ENCODE measurements at places on chromosomes 5 and 9.

- DNase-seq = no peak
Measured at GRCh38 chr9:15837079-15837679, 284.3 kb downstream of the CCDC171 start.

DNA sequence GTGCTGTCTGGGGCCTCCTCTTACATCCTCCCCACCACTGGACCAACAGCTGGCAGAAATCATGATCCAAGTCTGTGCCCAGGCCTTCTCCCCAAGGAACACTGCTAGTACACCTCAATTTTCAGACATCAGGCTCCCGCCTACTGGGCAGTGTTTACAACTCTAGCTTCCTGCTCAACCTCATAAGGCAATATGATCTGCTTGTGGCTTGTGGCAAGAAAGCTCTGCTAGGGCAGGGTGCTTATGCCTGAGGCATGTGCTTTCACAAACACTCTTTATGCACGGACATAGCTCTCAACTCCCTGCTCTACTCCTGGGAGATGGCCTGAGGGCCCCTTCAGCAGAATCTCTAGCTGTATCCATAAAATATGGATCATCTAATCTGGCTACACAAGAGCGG lies 32.5 kb downstream of the SH3TC2 start:
- DNase-seq = no peak

DNA sequence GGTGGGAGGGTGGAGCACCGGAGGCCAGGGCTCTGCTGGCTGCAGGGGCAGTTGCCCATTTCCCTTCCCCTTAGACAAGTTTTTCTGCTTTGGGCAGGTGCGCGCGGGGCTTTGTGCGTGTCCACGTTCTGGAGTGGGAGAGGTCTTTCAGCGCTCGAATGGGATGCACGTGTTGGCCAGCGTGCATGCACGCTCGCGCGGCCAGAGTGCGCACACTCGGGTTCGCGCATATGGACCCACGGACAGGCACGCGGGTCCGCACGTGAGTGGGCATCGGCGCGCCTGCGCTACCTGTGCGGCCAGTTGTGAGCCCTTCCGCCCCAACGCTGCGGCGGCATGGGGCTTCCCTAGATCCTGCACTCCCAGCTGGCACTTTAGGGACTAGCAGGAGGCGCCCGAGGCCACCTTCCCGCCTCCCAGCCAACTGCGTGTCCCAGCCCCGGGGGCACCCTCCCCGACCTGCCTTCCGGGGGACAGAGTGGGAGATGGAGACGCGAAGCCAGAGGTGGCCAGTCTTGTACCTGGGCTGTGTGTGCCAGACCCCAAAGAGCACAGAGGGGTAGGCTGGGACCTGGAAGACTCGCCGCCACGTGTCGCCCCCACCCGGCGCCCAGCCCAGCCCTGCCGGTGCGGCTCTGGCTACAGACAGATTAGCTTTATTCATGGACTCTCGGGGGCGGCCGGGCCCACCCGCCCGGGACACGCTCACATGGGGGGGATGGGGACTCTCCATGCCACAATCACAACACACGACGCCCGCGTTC lies 9.8 kb upstream of the GPRIN1 start:
- DNase-seq = no peak

DNA sequence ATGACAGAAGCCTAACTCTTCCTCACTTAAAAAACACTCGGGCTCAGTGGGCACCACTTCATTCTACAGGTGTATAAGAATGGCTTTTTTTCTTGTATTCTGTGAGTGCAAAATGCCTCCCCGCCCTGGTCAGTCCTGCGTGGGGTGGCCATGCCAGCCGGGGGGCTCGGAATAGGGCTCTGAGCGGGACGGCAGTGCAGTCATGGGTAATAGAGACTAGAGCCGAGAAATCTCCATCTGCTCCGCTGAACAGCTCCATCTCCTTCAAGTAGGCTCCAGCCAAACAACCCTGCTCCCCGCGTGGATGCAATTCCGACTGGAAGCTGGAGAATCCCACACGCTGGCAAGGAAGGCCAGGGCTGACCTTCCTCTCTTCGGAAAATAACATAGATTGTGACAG lies 317.0 kb upstream of the IRX4 start:
- no peak for DNase-seq

GRCh38 chr9:73548201-73548600 lies 396.5 kb downstream of the ANXA1 start:
- no peak for DNase-seq

- no peak for DNase-seq
Measured at GRCh38 chr9:137423514-137424291, 510 bp downstream of the NOXA1 start.

DNA sequence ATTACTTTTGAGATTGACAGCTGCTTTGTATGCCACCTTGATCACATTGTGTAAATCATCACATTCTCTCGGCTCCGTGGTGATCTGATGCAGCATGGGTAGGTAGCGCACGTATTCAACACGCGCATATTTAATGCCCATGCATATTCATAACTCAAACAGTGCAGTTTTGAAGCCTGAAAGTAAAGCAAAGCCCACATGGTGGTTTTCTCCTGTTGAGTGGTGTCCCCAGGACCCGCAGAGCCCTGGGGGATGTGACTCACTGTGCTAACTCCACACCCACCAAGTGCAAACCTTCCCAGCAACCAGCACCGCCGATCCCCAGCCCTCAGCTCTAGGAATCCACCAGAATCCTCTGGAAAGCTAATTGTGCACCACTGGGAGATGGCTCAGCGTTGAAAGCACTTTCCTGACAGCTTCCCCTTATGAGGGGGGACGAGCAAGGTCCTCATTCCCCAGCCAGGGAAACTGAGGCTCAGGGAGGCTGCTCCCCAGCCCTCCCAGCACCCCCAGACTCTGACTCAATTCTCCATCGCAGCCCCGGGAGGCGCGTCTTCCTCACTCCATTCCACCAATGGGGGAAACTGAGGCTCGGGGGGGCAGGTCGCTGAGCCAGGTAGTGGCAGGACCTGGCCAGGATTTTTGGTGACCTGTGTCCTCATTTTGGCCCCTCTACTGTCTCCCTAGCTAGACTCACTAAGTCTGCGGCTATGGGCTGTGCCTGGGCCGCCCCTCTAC lies 46.4 kb downstream of the SARDH start:
- no peak for DNase-seq

DNA sequence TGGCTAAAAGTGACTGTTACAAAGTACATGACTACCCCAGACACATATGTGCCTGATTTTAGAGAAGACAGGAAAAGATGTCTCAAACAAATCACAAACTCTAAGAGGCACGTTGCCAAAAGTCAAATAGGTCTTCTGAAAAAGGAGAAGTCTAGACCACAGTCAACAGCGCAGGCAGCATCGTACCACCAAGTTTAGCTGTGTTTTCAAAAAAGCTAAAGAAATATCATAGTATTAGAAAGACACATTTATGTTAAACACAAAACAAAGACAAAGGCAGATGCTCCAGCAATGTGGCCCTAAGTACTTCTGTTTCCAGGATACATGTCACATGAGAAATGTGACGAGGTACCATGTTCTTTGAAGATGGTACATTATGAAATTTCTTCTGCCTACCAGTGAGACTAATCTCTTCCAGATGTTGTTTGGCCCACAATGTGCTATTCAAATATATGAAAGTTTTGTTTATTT lies 43.5 kb downstream of the LPAR1 start:
- DNase-seq = no peak

- DNase-seq = no peak
Measured at GRCh38 chr9:127505396-127506116, 54.2 kb downstream of the LRSAM1 start.

GRCh38 chr9:116286297-116286696 lies 132.7 kb downstream of the PAPPA start:
- no peak for DNase-seq

- DNase-seq = no peak
Measured at GRCh38 chr9:115445655-115446054, 327.7 kb upstream of the TNC start.

- no peak for DNase-seq
Measured at GRCh38 chr9:86300701-86301100, 18.4 kb upstream of the ISCA1 start.

DNA sequence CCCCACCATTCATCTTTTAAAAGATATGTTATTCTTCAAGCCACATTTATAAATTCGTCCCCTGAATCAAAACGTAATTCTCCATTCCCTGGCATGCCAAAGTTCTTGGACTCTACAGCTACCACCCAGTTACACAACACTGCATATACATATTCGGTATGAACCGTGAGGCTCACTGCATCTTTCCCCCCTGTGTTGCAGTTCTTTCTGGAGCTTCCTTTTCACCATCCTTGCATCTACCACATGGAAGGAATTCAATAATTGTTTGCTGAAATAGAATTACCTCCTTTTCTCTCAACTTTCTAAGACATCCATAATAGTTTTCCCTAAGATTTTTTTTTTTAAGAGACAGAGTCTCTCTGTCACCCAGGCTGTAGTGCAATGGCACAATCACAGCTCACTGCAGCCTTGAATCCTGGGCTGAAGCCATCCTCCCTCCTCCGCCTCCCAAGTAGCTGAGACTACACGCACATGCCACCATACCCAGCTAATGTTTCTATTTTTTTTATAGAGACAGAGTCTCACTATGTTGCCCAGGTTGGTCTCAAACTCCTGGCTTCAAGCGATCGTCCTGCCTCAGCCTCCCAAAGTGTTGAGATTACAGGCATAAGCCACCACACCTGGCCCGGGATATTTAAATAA lies 3.3 kb downstream of the LPAR1 start:
- no peak for DNase-seq

DNA sequence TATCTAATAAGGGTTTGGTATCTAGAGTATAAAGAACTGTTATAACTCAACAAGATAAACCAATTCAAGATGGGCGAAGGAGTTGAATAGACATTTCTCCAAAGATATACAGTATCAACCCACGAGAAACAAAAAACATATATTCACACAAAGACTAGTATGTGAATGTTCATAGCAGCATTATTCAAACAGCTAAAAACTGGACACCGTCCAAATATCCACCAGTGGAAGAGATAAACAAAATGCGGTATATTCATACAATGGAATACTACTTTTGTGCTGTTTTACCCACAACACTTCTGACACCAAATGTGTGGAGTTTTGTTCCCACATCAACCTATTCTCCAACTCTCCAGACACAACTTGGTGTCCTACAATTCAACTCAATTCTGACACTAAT lies 33.1 kb downstream of the EGR1 start:
- DNase-seq = no peak

DNA sequence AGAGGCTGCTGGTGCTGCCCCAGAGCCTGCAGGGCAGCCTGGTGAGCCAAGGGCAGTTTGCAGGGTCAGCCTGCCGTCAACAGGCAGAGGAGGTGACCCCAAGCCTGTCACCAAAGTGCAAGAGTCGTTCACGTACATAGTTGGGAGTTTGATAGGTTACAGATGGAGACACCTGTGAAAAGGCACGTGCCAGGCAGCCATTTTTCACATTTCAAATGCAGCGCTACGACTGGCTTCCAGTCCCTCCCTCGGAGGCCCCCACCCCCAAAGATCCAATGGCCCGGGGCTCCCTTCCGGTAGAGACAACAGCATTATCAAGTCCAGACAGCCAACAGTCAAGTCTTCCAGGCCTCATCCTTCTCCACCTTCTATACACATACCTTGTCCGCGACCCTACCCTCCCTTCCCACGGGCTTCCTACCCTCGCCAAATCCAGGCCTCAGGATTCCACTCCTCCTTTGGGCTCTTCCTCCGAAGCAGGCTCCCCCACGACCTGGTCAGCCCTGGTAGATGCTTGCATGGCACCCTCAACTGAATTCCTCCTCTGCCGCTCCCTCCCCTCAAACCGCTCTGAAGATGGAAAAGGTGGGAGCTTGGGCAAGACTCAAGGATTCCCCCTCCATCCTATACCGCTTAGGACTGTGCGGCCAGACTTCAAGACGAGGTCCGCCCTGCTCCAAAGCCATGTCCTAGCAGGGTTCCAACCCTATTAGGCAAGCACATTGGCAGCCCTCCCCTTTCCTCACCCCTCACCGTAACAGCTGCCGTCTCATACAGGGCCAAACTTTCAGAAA lies 13.2 kb downstream of the HNRNPH1 start:
- no peak for DNase-seq

DNA sequence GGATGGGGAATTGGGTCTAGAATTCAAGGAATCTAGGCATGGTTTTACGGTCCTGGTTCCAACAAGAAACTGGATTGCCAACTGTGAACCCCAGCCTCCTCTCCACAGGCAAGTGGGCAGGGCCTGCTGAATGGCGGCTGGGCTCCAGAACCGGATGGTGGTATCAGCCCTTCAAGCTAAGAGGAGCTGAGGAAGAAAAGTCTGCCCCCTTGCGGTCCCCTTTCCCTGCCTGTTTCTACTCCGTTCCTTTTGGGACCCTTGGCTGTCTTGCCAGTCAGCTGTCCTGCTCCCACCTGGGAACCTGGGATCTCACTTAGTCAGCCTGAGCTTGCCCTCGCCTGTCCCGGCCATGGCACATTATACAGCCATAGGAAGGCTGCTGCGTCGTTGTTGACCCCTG lies 234.4 kb upstream of the DAPK1 start:
- DNase-seq = no peak

DNA sequence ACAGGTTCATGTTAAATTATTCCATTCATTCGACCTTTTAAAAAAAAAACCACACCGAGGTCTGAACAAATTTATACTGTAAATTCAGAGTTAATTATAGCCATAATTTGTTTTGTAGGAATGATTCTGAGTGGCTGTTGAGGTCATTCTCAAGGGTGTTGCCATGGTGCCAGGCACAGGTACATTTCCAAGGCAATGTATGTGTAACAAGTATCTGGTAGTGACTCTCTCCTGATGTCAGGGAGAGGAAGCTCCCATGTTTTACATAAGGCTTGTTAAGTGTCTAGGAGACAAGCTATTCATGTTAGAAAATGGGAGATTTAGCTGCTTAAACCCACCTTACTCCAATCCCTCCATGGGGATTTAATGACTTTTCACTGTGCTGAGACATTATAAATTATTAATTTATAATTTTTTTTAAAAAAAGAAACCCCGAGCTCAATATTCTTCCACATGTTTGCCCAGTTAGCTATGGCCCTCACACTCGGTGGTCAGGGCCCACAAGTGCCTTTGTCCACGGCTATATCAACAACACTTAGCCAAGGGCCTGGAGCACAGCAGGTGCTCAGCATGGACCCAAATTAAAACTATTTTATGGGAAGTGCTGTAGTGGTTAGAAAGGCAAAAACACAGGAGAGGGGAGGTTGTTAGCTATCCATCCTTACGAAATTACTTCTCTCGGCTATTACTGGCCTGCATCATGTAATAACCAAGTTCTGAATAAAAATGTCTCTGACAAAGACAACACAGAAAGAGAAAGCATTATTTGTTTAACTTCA lies 154.6 kb upstream of the GNA14 start:
- DNase-seq = no peak

DNA sequence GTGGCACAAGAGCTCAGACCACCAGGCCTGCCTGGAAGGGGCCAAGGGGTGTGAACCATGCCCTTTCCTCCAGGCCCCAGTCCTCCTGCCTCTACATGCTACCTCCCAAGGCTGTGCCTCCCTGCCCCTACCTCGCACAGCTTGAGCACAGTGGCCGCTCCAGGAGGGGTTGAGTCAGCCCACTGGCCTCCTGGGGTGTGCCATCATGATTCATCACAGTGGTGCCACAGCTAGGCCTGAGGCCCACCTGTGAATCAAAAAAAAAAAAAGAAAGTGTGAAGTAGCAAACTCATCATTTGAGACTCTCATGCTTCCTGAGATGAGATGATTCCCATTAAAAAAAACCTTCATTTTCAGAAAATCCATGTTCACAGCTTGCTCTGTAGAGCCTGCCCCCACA lies 240.5 kb downstream of the HSPA4 start:
- no peak for DNase-seq

- no peak for DNase-seq
Measured at GRCh38 chr5:8613078-8613685, 744.2 kb downstream of the MTRR start.

- DNase-seq = no peak
Measured at GRCh38 chr9:87197349-87198130, 250.2 kb upstream of the GAS1 start.

- DNase-seq = no peak
Measured at GRCh38 chr5:164057121-164057520, 551.7 kb downstream of the MAT2B start.

GRCh38 chr9:104833696-104834095 lies 69.8 kb downstream of the NIPSNAP3B start:
- no peak for DNase-seq
